ENCODE measurements at places on chromosomes 3 and 15.

DNA sequence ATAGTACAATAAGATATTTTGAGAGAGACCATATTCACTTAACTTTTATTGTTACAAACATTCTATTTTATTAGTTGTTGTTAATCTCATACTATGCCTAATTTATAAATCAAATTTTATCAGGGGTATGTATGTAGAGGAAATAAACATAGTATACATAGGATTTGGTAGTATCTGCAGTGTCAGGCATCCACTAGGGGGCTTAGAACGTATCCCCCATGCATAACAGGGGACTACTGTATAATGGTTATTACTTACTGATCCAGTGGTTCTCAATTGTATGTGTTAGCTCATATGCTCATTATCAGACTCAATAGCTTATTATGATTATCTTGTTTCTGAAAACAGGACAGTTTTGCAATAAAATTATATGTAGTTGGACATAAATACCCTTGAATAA is 27.6 kb downstream of the CMC1 start:
- no peak for DNase-seq

DNA sequence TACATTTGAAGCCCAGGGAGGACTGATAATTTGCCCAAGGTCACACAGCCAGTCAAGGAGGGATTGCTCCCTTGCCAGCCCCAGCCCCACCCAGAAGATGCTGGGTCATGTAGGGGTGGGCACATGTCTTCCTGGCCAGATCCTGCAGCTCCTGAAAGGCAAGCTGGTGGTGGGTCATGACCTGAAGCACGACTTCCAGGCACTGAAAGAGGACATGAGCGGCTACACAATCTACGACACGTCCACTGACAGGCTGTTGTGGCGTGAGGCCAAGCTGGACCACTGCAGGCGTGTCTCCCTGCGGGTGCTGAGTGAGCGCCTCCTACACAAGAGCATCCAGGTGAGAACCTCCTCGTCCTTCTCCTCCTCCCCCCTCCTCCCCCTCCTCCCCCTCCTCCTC is 13.2 kb downstream of the ISG20 start:
- DNase-seq: no peak

GRCh38 chr15:96303503-96304056 is 26.9 kb upstream of the NR2F2 start:
- DNase-seq: no peak

DNA sequence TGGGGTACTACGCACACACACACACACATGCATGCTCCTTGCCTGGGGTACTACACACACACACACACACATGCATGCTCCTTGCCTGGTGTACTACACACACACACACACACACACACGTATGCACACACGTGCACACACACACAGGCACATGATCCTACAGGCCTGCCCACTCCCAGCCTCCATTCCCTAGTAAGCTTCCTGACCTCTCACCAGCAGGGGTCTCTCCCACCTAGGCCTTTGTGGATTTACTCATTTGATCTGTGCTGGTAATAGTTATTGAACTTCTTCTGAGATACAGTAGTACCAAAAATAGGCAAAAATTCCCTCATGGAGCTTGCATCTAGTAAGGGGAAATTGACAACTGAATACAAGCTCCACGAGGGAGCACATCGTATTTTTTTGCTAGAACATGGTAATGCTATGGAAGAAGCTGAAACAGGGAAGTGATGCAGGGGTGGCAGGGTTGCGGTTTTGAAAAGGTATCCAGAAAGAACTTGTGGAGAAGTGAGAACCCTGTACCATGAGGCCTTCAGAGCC is 19.1 kb downstream of the TTC21A start:
- peak; percentile 70 for DNase-seq

- DNase-seq: no peak
Measured at GRCh38 chr15:34849364-34849959, 54.1 kb upstream of the ACTC1 start.

GRCh38 chr3:13495921-13496723 is 16.0 kb downstream of the HDAC11 start:
- DNase-seq: peak; percentile 73

- no peak for DNase-seq
Measured at GRCh38 chr3:52880474-52880873, 16.9 kb downstream of the STIMATE start.

- DNase-seq: no peak
Measured at GRCh38 chr15:40070608-40071218, 31.7 kb upstream of the SRP14 start.

GRCh38 chr3:152671446-152672319 is 163.2 kb upstream of the P2RY1 start:
- no peak for DNase-seq

- DNase-seq: no peak
Measured at GRCh38 chr15:37138591-37139215, 38.4 kb upstream of the MEIS2 start.

- DNase-seq: no peak
Measured at GRCh38 chr3:150411546-150411945, 3.4 kb downstream of the TSC22D2 start.

GRCh38 chr3:128864351-128864811 is 15.0 kb upstream of the ACAD9 start:
- DNase-seq: no peak

DNA sequence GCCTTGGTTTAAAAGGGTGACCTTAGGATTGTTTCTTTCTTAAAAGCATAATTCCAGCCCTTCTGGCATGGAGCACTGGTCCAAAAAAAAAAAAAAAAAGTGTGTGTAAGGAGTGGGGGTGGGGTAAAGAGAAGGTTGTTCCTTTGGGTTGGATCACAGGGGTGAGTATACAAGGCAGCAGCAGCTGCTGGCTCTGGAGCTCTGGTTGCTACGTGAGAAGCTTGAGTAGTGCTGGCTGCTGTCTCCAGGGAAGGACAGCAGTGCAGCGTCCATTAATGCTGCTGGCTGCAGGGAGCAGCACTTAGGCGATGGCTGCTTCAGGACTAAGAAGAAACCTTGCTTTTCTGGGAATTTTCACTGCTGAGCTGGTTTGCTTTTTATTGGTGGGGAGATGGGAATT is 2.3 kb downstream of the SETD5 start:
- peak; percentile 92 for DNase-seq

DNA sequence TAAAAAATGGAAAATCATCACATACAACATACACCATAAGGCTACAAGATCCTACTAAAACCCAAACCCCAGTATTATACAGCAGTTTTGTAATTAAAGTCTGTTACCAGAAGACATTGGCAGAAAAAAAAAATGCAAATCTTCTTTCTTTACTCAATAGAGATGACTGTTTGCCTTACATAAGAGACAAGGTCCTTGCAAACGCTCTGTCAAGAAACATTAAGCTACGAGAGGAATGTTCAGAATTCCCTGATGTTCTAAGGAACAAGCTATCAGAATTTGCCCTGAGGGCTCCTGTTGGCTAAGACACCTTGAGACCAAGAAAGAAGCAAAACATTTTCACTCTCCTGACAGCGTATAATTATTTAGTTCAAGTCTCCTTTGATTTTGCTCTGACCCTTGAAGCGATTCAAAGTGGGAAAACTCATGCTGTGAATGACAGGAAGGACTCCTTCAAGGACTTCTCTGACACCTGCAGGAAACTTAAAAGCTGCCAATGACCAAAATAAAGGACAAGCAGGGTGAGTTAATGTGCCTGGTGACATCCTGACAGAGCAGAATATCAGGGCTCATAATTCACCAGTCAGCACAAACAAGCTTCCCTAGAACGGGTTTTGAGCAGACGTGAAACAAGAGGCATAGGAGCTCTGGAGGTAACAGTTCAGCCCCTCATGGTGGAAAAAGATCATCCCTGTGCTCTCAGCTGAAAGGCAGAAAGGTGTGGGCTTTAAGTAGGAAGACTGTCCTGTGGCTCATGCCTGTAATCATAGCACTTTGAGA is 2.5 kb downstream of the SCAMP2 start:
- no peak for DNase-seq

GRCh38 chr3:55716611-55717225 is 229.6 kb upstream of the WNT5A start:
- no peak for DNase-seq

- DNase-seq: peak; percentile 46
Measured at GRCh38 chr3:53938645-53939044, 47.0 kb upstream of the SELENOK start.

- no peak for DNase-seq
Measured at GRCh38 chr3:172559020-172559419, 35.8 kb upstream of the TNFSF10 start.

DNA sequence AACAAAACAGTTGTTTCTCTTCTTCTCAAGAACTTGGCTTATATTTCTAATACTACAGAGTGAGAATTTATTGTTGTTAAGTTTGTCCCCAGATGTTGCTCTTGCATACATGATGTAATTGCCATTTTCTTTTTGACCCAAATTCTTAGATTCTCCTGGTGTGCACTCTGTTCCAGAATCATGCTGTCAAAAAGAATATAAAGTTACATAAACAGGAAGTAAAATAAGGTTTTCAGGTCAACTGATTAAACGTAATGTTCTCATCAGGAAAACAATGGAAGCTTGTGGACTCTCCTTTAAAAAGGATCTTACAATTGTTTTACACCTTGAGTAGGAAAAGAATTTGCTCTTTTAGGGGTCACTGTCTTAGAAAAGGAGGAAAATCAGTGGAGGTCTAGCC is 121.8 kb downstream of the ADAM10 start:
- DNase-seq: no peak

- DNase-seq: peak; percentile 36
Measured at GRCh38 chr3:113436809-113437208, 4.5 kb downstream of the CFAP44 start.

- DNase-seq: no peak
Measured at GRCh38 chr3:38099518-38099917, 37.4 kb downstream of the ACAA1 start.

DNA sequence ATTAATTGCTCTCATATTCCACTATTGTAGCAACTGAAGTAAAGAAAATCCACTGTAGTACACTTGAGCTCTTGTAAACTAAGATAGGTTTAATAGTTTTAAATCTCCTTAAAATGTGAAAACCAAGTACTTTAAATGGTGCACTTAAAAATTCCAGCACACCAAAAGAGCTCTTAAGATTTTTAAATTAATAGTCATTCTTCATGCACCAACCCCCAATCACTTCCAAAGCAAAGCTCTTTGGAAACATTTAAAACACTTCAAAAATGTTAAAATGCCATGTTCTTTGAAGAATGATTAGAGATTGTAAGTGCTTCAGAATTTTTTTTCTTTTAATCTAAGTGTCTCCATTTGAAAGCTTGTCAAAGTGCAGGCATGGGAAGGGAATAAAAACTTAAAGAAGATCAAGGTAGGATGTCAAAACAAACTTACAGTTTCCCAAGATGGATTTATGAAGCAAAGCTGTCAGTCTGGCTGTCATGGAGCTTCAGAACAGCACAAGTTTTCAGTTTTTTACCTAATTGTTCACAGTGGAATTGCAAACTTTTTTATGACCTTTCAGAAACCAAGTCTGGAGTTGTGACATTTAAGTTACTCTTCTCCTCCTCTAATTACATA is 84.3 kb downstream of the ARPP21 start:
- no peak for DNase-seq

- DNase-seq: no peak
Measured at GRCh38 chr15:78999636-79000035, 54.8 kb upstream of the CTSH start.
